ENCODE measurements at places on chromosomes 1 and 21.
A peak's percentile ranks its signal among the peaks of the same experiment; 100 is the strongest.

GRCh38 chr21:30629200-30629599 lies 5.8 kb upstream of the KRTAP20-2 start:
- no peaks in the 10 kb centered on the region for H3K4me1 ChIP-seq
- no peak overlapping the region for H3K4me3 ChIP-seq
- H3K27me3 ChIP-seq: no peaks in the 10 kb centered on the region
- H3K36me3 ChIP-seq: no peaks in the 10 kb centered on the region
- H3K27ac ChIP-seq: no peak overlapping the region
- no peak for DNase-seq

DNA sequence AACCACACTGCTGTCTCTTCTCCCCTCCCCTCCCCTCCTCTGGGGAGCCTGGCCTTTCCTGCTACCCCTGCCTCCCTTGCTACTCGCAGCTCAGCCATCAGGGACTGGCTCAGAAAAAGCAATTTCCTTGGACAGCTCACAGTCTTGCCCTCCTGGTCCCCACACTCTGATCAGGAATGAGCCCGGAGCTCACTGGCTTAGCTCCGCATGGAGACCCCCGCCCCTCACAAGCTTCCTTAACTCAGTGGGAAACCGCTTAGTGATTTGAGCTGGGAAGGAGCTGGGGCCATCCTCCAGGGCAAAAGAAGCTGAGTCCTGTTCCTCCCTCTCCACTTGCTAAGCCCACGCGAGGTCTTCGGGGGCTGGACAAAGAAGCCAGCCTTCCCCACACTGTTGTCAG lies 70.3 kb upstream of the ACTL8 start:
- no peaks in the 10 kb centered on the region for H3K27me3 ChIP-seq
- no peak overlapping the region for H3K4me3 ChIP-seq
- no peaks in the 10 kb centered on the region for H3K4me1 ChIP-seq
- no peak for DNase-seq

DNA sequence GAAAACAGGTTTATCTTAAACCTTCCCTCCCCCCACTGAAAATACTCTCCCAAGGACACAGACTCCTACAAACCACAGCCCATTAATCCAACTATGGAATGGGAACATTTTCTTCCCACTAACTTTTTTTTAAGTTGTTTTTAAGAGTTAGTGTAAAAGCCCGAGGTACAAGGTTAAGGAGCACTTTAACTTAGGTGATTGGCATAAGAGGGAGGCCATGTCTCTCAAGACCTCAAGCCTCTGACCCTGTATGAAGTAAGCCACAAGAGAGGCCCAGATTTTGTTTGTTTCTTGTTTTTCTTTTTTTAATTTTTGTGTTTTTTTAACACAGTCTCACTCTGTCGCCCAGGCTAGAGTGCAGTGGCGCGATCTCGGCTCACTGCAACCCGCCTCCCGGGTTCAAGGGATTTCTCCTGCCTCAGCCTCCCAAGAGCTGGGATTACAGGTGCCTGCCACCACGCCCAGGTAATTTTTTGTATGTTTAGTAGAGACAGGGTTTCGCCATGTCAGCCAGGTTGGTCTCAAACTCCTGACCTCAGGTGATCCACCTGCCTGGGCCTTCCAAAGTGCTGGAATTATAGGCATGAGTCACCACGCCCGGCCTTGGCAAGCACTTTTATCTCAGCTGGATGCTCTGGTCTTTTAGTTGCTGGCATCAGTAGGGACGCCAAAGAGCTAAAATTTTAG lies 14.4 kb downstream of the ARMH1 start:
- no peak overlapping the region for H3K4me3 ChIP-seq
- no peaks in the 10 kb centered on the region for H3K27me3 ChIP-seq
- DNase-seq: no peak

DNA sequence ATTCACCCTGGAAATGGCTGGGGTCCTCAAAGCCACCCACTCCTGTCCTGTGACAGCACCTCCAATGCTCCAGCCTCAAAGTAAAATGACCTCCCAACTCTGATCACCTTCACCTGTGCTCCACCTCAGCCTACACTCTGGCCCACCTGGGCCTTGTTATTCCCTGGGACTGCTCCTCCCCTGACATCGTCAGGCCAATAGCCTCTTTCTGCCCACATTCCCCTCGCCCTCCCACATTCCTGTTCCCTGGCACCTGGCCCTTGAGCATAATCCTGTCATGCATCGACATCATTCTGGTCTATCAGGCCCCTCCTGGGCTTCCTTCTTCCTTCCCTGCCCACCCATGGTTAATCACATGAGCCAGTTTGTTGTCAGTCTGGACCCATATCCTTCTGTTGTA lies 13.2 kb upstream of the BCAR3 start:
- H3K27ac ChIP-seq: no peak overlapping the region
- no peak for DNase-seq
- H3K36me3 ChIP-seq: no peaks in the 10 kb centered on the region
- H3K4me3 ChIP-seq: no peak overlapping the region

GRCh38 chr1:6373961-6374720 lies 19.4 kb downstream of the ACOT7 start:
- H3K27me3 ChIP-seq: no peaks in the 10 kb centered on the region
- DNase-seq: no peak
- H3K4me1 ChIP-seq: no peaks in the 10 kb centered on the region
- no peak overlapping the region for H3K4me3 ChIP-seq
- H3K36me3 ChIP-seq: no peaks in the 10 kb centered on the region

DNA sequence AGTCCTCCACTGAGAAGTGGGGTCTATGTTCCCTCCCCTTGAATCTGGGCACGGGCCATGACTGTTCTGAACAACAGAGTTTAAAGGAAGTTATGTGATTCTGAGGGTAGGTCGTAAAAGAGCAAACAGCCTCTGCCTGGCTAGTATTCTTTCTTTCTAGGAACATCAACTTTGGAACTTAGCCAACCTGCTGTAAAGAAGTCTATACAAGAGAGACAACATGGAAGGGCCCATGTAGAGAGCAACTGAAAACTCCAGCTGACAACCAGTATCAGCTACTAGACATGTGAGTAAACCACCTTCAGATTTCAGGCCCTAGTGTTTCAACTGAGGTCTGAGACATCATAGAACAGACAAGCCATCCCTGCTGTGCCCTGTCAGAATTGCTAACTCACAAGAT lies 7.5 kb downstream of the SELENOF start:
- H3K27me3 ChIP-seq: no peaks in the 10 kb centered on the region
- H3K36me3 ChIP-seq: peaks cover 13% of the 10 kb centered on the region
- no peaks in the 10 kb centered on the region for H3K4me1 ChIP-seq
- no peak for DNase-seq
- no peak overlapping the region for H3K4me3 ChIP-seq
- no peak overlapping the region for H3K27ac ChIP-seq

- no peak overlapping the region for H3K4me3 ChIP-seq
- no peak overlapping the region for H3K27ac ChIP-seq
- no peaks in the 10 kb centered on the region for H3K36me3 ChIP-seq
- H3K4me1 ChIP-seq: no peaks in the 10 kb centered on the region
- no peak for DNase-seq
These were observed 9.3 kb downstream of the TMCC2 start for GRCh38 chr1:205236951-205237475.

GRCh38 chr1:55374216-55374615 lies 159.1 kb upstream of the USP24 start:
- no peaks in the 10 kb centered on the region for H3K27me3 ChIP-seq
- no peak overlapping the region for H3K4me3 ChIP-seq
- no peaks in the 10 kb centered on the region for H3K36me3 ChIP-seq
- H3K4me1 ChIP-seq: no peaks in the 10 kb centered on the region

GRCh38 chr1:215517441-215517891 lies 49.6 kb upstream of the KCTD3 start:
- H3K4me3 ChIP-seq: no peak overlapping the region
- no peaks in the 10 kb centered on the region for H3K36me3 ChIP-seq
- H3K27me3 ChIP-seq: no peaks in the 10 kb centered on the region
- no peak for DNase-seq
- H3K4me1 ChIP-seq: no peaks in the 10 kb centered on the region
- H3K27ac ChIP-seq: no peak overlapping the region

GRCh38 chr1:183283286-183283685 lies 97.2 kb downstream of the LAMC2 start:
- no peaks in the 10 kb centered on the region for H3K4me1 ChIP-seq
- no peaks in the 10 kb centered on the region for H3K36me3 ChIP-seq
- no peak overlapping the region for H3K4me3 ChIP-seq

- H3K27me3 ChIP-seq: no peaks in the 10 kb centered on the region
- no peaks in the 10 kb centered on the region for H3K4me1 ChIP-seq
- H3K27ac ChIP-seq: no peak overlapping the region
- no peak for DNase-seq
- H3K36me3 ChIP-seq: no peaks in the 10 kb centered on the region
These were observed 20.9 kb upstream of the TARBP1 start for GRCh38 chr1:234499943-234500245.

DNA sequence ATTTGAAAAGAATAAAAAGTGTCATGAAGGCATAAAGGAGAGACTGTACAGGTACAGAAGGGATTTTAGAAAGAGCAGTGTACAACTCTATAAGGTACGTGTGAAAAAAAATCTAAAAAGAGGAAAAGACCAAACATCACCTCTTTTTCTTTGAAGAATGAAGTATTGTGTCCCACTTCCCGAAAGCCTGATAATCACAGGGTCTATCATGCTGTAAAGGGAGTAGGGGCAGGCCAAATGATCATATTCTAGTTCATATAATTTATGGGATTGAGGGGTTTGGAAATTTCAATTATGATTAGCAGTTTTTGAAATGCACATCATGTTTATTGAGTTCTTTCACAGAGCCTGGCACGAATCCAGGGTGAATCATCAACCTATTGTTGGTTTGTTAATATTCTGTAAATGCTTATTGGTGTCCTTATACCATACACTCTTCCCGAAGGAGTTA lies 910 bp upstream of the RERE start:
- H3K27me3 ChIP-seq: no peaks in the 10 kb centered on the region
- H3K4me3 ChIP-seq: peak overlapping the region; percentile 51
- H3K27ac ChIP-seq: peak overlapping the region; percentile 61
- H3K4me1 ChIP-seq: peaks cover 11% of the 10 kb centered on the region
- DNase-seq: no peak

GRCh38 chr1:6101826-6102531 lies 56.3 kb downstream of the KCNAB2 start:
- H3K4me3 ChIP-seq: no peak overlapping the region
- no peaks in the 10 kb centered on the region for H3K4me1 ChIP-seq
- no peak for DNase-seq

DNA sequence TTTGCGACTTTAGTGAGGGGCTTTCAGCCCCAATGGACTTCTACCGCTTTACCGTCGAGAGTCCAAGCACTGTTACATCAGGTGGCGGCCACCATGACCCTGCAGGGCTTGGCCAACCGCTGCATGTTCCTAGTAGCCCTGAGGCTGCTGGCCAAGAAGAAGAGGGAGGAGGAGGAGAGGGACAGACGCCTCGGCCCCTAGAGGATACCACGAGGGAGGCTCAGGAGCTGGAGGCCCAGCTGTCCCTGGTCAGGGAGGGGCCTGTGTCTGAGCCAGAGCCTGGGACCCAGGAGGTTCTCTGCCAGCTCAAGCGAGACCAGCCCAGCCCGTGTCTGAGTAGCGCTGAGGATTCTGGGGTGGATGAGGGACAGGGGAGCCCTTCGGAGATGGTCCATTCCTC lies 8.6 kb upstream of the SLC25A34 start:
- H3K27me3 ChIP-seq: no peaks in the 10 kb centered on the region
- no peak for DNase-seq
- H3K4me3 ChIP-seq: no peak overlapping the region
- H3K27ac ChIP-seq: no peak overlapping the region
- H3K36me3 ChIP-seq: peaks cover 83% of the 10 kb centered on the region

- no peaks in the 10 kb centered on the region for H3K4me1 ChIP-seq
- H3K27ac ChIP-seq: no peak overlapping the region
- H3K4me3 ChIP-seq: no peak overlapping the region
- no peaks in the 10 kb centered on the region for H3K27me3 ChIP-seq
These were observed 402.0 kb downstream of the LTN1 start for GRCh38 chr21:28590676-28591075.

DNA sequence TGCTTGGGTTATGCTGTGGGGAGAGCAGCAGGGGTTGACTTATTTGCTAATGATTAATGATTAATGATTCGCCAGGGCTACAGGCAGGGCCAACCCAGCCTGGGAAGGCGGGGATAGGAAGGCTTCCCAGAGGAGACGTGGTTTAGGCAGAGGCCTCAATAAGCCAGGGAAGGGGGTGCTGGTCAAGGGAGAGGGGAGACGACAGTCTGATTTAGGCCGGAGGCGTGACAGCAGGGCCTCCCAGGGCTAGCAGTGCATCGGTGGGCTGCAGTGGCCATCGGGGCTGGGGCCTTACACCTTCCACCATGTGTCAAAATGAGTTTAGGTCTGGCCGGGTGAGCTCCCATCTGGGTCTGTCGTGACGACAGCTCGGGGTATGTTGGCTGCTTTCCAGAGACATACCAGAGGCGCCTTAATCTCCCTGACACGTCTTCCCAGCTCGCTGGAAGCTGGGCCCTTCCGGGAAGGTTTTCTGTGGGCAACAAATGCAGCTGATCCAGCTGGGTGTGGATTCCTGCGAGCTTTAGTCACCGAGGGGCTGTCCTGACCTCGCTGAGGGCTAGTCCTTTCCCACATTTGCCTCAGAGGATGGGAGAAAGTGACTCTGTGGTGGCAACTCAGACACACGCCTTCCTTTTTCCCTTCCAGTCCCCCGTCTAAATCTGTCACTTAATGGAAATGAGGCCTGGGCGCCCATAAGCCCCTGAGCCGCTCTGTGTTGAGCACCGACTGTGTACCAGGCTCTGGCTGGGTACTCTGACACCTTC lies 3.7 kb upstream of the SLC1A7 start:
- H3K36me3 ChIP-seq: no peaks in the 10 kb centered on the region
- H3K4me1 ChIP-seq: no peaks in the 10 kb centered on the region
- H3K27me3 ChIP-seq: no peaks in the 10 kb centered on the region
- no peak for DNase-seq
- H3K4me3 ChIP-seq: no peak overlapping the region

DNA sequence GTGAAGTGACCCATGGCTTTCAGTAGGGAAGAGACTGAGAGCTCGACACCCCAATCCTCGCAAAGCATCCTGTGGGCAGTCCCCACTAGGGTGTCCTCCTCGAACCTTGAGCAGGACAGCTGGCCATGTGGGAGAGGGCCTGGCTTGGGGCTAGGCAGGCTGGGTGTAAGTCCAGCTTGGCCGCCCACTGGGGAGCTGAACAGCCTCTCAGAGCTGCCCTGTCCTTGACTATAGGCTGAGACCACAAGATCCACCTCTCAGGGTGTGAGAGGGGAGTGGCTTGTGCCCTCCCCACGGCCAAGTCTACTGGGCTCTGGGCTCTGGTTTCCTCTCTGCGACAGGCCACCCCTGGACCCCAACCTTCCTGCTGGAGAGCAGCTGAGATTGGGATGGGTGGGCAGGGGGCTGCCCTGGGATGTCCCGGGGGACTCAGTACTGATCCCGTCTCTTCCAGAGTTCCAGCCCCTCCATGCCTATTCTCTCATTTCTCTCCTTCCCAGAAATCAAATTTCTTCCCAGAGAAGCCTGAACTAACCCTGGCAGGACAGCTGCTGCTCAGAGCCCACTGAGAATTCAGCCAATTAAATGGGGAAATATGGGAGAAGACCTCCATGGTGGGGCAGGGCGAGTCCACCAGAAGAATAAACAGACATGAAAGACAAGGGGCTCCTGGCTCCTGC lies 282.9 kb downstream of the PTPRU start:
- H3K4me1 ChIP-seq: no peaks in the 10 kb centered on the region
- H3K36me3 ChIP-seq: no peaks in the 10 kb centered on the region
- no peaks in the 10 kb centered on the region for H3K27me3 ChIP-seq
- H3K4me3 ChIP-seq: no peak overlapping the region
- no peak for DNase-seq
- H3K27ac ChIP-seq: no peak overlapping the region
